WERI-Rb-1 (cell line): ENCODE measurements at places on chromosomes 1 and 21.
A peak's percentile ranks its signal among the peaks of the same experiment; 100 is the strongest.

DNA sequence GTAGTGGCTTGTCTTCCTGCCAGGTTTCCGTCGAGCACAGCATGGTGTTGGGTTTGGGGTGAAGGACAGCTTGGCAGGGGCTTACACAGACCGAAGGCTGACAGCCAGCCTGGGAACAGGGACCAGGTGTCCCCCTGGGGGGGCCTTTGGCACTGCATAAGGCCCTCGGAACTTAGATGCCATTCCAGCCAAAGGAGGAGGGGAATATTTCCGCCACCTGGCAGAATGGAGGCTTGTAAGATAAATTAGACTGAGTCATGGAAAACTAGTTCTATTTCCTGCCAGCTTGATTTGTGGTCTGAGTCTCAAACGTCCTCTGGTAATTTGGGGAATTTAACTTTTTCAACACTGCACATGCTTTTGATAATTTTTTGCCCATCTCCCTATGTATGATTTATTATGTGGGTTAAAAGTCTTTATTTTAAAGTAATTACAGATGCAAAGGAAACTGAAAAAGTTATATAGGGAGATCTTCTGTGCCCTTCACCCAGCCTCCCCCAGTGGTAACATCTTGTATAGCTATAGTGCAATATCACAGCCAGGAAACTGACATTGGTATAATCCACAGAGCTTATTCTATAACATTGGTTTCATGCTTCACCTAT, 11.5 kb upstream of the TMEM51 start:
- DNase-seq = no peak

DNA sequence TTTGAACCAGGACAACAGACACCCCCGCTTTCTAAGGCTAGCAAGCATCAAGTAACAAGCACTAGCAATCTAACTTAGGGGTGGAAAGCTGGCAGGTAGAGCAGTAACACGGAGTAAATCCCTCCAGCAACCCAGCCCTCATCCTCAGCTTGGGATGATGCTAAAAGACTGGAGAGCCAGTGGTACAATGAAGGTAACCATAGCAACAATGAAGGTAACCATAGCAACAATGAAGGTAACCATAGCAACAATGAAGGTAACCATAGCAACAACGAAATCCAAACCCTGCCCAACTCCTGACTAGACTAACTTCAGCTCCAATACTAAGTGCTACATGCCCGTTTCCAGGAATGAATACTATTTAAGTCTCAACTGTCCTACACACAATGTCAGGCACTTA, 22.2 kb upstream of the EIF4G3 start:
- DNase-seq = no peak

GRCh38 chr1:107213225-107213624, 72.4 kb downstream of the NTNG1 start:
- no peak for DNase-seq

- DNase-seq = no peak
Measured at GRCh38 chr1:2320760-2321667, 70.3 kb downstream of the MORN1 start.

- no peak for DNase-seq
Measured at GRCh38 chr1:10685808-10686403, 110.5 kb downstream of the CASZ1 start.

DNA sequence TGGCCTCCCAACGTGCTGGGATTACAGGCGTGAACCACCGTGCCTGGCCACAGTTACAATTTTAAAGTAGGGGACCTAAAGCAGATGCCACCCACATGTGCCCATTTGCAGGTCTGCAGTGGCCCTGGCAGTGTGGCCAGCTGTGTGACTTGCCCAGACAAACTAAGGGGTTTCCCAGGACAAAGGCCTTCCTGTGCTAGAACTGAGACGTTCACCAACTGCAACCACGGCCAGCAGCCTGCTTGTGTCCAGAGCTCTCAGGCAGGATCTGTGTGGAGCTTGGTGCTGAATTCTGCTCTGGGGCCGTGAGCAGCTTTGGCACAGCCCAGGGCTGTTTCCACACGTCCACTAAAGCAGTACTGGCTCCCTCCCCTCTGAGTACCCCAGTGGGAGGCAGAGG, 10.6 kb upstream of the PTTG1IP start:
- DNase-seq = no peak

DNA sequence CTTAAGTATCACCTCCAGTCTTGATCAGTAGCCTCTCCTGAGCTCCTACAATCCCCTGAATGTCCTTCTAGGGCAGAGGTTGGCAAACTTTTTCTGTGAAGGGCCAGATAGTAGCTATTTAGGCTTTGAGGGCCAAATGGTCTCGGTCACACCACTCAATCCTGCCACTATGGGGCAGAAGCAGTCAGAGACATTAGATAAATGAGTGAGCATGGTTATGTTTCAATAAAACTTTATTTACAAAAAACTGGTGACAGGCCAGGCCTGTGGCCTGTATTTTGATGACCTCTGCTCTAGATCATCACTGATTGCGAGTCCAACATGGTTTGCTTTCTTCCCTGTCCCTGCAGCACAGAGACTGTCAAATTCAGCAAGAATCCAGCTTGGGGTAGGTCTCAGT, 36.3 kb downstream of the LRP8 start:
- DNase-seq = no peak

GRCh38 chr1:208007938-208008342, 97.0 kb upstream of the CD34 start:
- DNase-seq = no peak

DNA sequence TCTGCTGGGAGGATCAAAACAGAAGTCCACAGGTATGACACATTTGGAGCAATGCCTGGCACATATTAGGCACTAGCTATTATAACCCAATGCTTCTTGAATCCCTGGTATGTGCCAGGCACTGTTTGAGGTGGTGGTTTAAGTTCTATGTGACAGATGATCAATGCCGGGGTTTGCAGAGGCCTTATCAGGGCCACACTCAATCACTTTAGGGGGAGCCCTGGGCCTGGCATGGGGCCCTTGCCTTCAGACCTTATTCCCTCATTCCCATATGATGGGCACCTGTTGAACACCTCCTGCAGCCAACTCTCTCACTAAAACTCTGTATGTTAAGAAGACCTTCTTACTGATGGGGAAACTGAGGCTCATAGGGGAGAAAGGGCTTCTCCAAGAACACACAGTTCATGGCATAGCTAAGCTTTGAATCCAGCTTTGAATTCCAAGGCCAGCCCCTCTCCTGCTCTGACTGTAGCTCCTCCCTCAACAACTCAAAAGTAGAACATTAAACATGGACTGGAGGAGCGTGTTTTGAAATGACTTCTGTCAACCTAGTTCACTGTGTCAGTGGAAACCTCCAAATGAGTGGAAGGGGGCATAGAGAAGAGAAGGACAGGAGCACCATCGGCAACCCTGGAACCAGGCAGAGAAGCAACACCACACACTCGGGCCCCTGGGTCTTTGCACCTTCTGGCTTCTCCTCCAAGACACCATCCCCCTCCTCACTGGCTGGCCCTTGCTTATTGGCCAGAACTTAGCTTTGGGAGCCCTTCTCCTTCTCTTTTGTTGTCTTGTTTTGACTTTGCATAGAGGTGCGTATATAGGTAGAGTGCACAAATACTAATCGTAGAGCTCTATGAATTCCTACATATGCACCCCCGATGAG, 6.6 kb upstream of the IFFO2 start:
- no peak for DNase-seq

DNA sequence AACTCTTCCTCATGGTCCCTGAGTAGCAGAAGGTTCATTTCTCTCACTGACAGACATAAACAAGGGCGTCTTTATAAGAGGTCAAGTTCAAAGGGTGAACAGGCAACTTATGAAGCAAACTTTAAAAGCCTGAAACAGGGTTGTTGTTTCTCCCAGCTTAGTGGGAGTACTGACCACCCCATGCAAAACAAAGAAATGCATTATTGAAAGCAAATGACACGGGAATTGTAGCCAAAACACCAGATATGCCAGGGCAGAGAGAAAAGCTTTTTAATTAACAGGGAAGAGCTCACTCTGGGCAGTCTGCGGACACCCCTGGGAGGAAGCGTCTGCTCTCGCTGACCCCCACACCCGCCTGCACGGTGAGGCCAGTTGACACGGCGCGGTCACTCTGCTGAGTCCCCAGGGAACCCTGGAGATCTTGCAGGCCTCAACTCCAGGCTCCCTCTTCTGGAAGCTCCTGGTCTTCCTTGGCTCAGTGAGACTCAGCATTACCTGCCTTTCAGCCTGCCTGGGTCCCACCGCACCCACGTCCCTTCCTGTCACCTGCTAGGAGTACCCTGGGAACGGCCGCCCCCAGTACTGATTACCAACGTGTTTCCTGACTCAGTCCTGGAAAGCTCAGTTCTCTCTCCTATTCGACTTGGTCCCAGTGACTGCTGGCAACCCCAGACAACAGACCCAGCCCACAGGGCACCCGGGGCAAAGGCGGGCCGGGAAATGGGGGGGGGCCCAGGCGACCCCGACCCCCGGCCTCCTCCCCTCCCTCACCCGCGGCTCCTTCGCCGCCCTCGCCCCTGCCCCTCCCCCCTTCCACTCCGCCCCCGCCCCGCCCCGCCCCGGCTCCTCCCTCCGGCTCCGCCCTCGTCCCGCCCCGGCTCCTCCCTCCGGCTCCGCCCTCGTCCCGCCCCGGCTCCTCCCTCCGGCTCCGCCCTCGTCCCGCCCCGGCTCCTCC, 972 bp downstream of the CFAP410 start:
- DNase-seq = peak; percentile 82

- no peak for DNase-seq
Measured at GRCh38 chr1:6447818-6448748, 17.9 kb downstream of the TNFRSF25 start.

GRCh38 chr1:15882665-15883064, 35.2 kb downstream of the SPEN start:
- no peak for DNase-seq

GRCh38 chr1:25811384-25812082, 8.2 kb upstream of the MTFR1L start:
- DNase-seq = no peak

GRCh38 chr1:82921759-82922158, 1077.2 kb downstream of the TTLL7 start:
- DNase-seq = no peak

DNA sequence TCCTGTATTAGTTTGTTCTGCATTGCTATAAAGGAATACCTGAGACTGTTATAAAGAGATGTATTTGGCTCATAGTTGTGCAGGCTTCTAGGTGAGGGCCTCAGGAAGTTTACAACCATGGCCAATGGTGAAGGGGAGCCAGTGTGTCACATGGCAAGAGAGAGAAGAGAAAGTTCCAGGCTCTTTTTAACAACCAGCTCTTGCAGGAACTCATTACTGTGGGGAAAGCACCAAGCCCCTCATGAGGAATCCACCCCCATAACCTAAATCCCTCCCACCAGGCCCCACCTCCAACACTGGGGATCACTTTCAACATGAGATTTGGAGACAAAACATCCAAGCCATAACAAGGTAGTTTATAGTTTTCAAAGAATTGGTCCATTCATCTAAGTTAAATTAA, 5.0 kb upstream of the MEAF6 start:
- DNase-seq = no peak

GRCh38 chr1:44409757-44410156, 4.7 kb downstream of the RNF220 start:
- no peak for DNase-seq

GRCh38 chr1:110434946-110435345, 16.0 kb upstream of the PROK1 start:
- DNase-seq = no peak

DNA sequence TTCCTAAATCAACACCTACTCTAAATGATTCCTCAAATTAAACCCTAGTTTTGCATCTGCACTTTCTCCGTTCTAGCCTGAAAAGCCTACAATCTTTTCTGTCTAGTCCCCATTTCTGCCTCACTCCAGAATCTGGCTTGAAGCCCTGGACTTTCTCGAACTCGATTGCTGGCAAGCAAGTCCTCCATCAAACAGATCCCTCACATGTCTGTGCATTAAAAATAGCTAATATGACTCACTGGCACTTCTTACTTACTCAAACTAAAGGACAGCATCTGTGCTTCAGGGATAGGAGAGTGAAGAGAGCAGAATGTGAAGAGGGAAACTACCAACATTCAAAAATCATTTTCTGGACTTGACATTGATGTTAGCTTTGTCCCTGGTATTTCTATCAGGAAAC, 51.8 kb upstream of the CXADR start:
- no peak for DNase-seq
